Stimulated activated CD4-positive, alpha-beta T cell treated with anti-CD3 and anti-CD28 coated beads, Interleukin-15, amount 100 ng/mL, for 24 hours (primary cell): ENCODE measurements at places on chromosomes 13 and 19.

DNA sequence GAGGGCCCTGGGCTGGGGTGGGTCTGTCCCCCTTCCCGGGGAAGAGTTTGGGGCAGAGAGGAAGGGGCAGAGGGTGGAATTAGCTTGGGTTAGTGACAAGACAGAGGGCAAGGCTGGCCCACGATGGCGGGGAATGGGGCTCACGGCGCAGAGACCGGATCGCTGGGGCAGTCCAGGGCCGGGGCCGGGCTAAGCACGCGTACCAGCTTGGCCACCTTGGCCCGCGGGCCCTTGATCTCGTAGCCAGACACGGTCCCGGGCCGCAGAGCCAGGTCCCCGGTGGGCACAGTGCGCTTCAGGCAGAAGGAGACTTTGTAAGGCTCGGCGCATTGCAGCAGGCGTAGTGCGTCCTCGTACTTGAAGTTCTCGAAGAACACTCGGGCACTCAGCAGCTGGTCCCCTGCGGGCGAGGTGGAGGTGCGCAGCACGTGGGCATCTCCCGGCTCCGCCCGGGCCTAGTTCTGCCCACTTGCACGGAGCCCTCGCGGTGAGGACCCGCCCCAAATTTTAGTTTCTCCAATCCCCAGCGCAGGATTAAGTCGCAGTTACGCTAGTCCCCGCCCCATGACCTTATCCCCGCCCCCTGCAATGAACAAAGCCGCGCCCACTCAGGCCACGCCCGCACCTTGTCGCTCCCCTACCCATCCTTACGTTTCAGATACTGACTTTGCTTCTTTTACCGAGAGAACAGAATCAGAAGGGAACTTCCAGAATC lies 8.6 kb upstream of the HIPK4 start:
- DNase-seq = peak; percentile 78

DNA sequence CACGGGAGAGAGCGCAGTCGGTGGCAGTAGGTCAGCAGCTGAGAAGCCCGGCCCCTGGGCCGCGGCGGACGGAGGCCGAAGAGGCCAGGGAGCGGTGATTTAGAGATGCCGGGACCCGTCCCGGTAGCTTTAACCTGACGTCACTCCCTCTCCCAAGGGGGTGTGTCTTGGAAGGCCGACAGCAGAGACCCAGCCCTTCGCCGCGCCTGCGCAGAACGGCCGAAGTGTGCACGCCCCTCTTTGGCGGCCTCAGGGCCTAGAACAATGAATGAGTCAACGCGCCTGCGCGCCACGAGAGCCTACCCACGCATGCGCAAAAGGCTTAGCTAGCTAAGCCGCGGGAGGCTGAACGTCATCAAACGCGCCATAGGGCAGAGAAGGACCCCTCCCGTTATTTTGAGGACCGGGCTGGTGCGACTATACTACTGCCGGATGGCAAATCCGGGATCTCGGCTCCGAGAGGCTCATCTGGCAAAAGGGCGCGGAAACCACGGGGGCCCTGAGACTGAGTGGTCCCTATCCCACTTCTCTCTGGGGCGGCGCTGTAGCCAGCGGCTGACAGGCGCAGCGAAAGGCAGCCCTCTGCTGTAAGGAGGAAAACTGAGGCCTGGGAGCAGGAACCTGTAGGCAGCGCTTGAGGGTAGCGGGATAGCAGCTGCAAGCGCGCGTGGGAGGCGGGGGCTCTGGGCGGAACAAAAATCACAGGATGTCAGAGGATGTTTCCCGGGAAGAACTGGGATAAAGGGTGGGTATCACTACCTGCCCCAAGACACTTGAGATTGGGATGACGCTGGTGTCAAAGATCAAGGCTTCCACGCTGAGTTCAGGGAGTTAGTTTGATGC lies at the start of the genes IRGQ and ZNF576:
Gene IRGQ, minus strand, starts transcription at position 136 of the 843 bp plus-strand sequence. CDS start 796 bp downstream, outside the sequence.
Gene ZNF576, plus strand, starts transcription at position 597 of the 843 bp plus-strand sequence. CDS start 514 bp downstream, outside the sequence.
- DNase-seq = peak; percentile 100

DNA sequence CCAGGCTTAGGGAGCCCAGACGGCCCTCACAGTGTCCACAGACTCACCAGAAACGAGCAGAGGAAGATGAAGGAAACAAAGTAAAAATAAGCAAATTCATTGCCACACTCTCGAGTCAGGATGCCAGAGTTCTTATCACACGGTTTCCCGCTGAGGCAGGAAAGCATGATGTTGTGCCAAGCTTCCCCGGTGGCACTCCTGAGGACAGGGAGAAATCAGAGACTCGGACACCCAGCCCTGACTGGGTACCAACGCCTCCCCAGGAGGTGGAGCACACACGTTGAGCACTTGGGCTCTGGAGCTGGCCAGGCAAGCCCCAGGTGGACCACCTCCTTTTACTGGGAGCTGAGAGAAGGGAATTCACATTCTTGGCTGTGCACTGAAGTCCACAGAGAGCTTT lies 81.5 kb downstream of the IER2 start:
- no peak for DNase-seq

GRCh38 chr19:42253245-42254088 lies 1.5 kb downstream of the ERF start:
- peak; percentile 80 for DNase-seq

DNA sequence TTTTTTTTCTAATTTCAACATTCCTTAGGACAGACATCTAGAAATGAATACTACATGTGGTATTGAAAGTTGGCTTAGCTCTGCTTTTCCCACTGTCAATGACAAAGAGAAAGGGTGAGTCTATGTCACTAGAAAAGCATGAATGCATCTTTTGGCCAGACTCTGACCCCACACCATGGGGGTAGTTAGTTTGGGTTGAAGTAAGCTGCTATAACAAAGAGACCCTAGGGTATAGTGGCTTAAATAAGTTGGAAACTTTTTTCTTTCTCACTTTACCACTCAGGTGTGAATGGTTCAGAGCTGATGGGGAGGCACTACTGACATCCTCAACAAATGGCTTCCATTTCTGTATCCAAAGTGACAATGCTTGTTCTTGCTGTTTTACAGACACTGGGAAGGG lies 161.5 kb downstream of the DLEU7 start:
- DNase-seq = no peak

DNA sequence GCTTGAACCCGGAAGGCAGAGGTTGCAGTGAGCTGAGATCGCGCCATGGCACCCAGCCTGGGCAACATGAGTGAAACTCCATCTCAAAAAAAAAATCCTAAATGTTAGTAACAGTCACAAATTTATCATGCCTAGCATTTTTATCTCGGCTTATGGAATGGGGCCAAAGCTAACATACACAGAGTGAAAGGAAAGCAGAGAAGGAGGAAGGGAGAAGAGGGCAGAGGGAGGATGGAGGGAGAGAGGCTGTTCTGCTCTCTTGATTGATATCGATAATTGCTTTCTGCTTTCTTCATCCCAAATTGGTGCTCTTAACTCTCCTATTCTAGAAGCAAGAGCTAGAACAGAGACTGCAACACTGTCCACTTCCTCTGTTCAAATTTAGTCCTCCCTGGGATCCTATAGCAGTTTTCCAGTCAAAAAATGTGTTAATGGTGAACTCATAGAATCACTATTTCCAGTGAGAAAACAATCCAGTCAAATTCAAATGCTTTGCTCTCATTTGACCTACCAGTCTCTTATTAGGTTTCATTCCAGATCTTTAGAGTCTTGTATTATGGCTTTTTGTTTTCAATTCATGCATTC lies 15.8 kb upstream of the TUBGCP3 start:
- no peak for DNase-seq

GRCh38 chr19:1523412-1524286 lies at the start of gene PLK5:
Gene PLK5 (plus strand): TSS chr19:1524077. CDS start chr19:1526997, 2,920 bp downstream.
- no peak for DNase-seq

DNA sequence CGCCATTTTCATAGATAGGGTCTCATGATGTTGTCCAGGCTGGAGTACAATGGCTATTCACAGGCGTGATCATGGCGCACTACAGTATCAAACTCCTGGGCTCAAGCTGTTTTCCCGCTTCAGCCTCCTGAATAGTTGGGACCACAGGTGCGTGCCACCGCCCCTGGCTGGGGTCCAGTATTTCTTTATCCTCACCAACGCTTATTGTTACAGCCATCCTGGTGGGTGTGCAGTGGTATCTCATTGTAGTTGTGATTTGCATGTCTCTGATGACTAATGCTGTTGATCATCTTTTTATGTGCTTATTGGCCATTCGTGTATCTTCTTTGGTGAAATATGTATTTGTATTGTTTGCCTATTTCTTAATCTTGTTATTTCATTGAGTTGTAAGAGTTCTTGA lies 49.0 kb downstream of the SIPA1L3 start:
- DNase-seq = no peak

GRCh38 chr19:12610540-12611360 lies at the start of the genes ZNF490 and ZNF791:
Gene ZNF490 (minus strand): TSS chr19:12610813. CDS start chr19:12610680, 133 bp downstream.
Gene ZNF791 (plus strand): TSS chr19:12610920. CDS start chr19:12611080, 160 bp downstream.
- peak; percentile 99 for DNase-seq

DNA sequence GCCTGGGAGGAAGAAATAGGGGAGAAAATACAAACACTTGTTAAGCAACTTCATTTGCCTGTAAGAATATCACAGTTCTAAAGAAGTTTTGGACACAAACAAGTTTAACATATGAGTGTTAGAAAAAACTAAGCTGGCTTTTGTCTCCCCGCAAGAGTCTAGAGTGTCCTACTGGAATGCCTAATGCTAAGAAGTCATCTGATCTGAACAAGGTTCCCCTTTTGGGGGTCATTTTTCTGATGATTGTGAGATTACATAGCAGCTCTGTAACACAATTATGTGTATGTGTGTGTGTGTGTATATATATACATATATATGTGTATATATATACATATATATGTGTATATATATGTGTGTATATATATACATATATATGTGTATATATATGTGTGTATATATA lies 12.7 kb downstream of the DNMT1 start:
- DNase-seq = no peak

- no peak for DNase-seq
Observed at GRCh38 chr13:24664726-24665409, 15.3 kb upstream of the ATP12A start.

- peak; percentile 60 for DNase-seq
Observed at GRCh38 chr19:49441210-49441959, at the start of gene SLC17A7. Gene SLC17A7 (minus strand): TSS chr19:49441527. CDS start chr19:49441379, 148 bp downstream.

GRCh38 chr13:105643966-105644365 lies 891.5 kb downstream of the EFNB2 start:
- no peak for DNase-seq

GRCh38 chr19:366951-367350 lies 22.4 kb upstream of the MIER2 start:
- no peak for DNase-seq

DNA sequence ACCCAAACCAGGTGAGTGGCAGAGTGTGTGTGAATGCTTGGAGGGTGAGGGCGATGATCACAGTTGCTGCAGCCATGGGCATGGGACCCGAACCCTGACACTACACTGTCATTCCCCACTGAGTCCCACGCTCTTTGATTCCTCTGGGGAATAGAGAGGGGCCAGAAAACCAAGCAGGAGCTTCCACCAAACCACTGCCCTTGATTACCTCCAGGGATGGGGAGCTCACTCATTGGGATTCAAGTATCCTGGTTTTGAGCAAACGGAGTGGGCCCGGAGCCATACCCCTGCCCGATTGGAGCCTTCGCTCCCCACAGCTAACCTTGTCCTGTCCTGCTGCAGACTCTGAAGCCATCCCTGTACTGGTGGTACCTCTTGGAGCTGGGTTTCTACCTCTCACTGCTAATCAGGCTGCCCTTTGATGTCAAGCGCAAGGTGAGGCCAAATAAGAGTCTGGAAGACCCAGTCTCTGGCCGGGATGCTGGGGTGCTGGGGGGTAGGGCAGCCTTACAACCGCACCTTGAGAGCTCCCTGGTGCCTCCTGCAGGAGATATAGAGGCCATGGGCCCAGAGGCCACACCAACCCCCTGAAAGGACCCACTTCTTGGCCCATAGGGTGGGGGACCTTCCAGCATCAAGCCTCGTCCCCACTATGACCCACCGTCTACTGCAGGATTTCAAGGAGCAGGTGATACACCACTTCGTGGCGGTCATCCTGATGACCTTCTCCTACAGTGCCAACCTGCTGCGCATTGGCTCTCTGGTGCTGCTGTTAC lies 47.3 kb downstream of the CERS4 start:
- DNase-seq = no peak
